Left renal pelvis (tissue), 4 donors: ENCODE measurements at places on chromosomes 2 and 18. TPM values are rescaled to one million over a fixed set of nuclear protein-coding genes. Genes with fewer than 3 reads are reported as not detected.
A peak's percentile ranks its signal among the peaks of the same experiment; 100 is the strongest.

GRCh38 chr18:13175266-13175665 lies 43.3 kb upstream of the LDLRAD4 start:
- no peak for DNase-seq

DNA sequence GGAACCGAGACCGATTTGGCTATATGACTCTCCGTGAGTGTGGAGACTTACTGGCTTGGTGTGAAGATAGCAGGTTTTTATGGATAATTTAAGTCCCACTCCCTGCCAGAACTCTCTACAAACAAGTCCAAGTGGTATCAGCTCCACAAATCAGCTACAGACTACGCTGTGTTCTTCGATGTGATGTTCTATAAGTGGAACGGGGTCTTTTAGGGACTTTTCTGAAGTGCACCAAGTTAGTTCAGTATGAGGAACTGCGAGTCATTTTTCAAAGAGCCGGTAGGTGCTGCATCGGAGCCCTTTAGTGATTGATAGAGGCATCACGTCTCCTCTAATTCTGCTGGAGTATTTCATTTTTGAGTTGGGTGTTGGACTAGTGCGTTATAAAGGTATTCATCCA lies 107.1 kb downstream of the TSHZ1 start:
- DNase-seq, result no peak

- DNase-seq, result no peak
Observed at GRCh38 chr2:102753563-102754159, 8.2 kb upstream of the TMEM182 start.

DNA sequence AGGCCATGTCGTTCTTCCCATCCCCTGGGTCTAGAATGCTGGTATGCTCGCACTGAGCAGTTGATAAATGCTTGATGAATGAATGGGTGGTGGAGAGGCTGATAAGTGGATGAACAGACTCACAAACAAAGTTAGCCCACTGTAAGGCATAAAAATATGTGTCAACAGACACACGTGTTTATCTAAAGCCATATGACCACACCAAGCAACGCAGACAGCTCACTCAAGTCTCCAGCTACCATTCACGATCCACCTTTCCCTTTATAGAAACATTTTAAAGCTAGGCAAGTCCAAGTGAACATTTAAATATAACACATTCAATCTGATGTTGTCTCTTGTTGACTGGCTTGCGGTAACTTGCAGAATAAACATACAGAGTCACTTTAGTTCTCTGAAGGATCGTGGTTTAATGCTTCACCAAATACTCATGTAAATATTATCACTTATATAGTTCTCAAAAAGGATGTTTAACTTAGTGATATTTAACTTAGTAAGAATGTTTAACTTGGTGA lies 105.5 kb downstream of the NOL10 start:
- no peak for DNase-seq

GRCh38 chr2:179773986-179774385 lies 87.4 kb downstream of the ZNF385B start:
- DNase-seq, result no peak

DNA sequence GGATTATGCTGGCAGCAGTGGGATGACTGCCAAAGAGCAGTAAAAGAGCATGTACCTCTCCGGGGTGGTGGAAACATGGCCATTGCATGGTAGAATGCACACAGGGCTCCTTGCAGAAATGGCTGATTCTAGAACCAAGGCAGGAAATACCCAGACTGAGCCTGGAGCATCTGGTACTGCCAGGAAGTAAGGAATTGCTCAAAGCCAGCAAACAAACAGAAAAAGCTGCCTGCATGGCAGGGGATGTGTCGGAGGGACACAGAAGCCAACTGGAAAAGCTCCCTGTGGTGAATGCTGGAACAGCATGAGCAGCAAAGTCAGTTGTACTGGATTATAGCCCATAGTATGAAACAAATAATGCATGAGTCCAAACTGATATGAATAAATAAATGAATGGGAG lies 78.0 kb upstream of the NFATC1 start:
- DNase-seq, result no peak

- no peak for DNase-seq
Observed at GRCh38 chr2:86221066-86221684, 21.9 kb downstream of the MRPL35 start.

DNA sequence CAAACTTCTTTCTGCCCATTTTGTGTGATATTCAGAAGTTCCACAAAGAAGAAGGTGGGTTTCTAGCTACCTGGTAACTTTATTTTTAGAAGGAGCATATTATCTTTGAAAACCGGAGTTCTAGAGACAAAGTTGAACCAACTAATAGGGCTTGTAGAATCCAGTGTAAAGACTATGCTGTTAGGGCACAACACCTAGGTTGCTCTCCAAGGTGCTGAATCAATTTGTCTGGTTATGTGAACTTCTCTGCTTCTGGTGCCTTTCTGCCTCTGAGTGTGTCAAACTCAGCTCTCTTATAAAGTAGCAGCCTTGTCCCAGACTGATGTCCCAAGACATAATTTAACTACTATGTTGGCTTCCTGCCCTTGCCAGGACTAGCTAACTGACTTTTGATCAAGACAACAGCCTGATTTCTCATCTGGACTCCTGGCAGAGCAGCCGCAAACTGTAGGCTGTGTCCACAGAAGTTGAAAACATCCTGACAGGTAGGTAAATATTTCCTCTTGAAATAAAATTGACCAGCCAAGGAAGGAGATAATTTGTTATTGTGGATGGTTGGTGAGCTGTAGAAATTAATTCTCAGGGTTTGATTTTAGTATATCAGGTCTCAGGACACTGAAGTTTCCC lies 119.4 kb downstream of the CYRIA start:
- DNase-seq, result peak; percentile 74

DNA sequence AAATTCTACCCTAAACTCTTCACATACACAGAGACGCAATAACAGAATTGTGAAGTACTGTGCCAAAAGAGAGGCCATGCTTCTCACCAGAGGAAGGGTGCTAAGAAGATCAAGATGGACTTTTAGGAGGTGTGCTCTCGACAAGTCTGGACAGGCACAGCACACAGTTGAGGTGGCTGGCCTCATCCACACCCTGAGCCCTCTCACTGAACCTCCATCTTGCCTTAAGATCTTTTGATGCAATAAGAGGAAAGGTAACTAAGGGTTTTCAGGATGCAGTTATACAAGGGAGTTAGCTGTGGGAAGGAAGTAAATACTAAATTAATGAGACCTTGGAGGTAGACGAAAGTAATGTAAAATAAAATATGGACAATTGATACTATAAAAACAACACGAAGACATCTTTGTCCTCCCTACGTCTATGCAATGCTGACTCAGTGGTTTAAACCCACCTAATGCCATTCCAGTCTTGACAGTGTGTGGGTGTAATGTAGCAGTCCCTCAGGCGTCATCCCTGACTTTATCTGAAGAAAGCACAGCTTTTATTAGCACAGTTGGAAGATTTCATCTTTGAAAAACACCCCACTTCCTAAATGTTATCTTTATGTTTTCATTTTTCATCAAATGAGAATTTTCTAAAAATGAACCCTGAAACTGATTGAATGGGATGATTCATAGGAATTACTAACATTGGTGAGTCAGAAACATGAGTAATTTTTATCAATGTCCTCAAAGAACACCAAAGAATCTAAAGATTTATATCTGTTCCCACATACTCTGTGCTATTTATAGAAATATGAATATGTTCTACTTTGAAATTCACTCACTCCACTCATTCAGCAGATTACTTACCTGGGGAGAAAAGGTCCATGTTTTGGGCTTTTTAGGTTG lies 34.0 kb upstream of the MALL start:
- no peak for DNase-seq

DNA sequence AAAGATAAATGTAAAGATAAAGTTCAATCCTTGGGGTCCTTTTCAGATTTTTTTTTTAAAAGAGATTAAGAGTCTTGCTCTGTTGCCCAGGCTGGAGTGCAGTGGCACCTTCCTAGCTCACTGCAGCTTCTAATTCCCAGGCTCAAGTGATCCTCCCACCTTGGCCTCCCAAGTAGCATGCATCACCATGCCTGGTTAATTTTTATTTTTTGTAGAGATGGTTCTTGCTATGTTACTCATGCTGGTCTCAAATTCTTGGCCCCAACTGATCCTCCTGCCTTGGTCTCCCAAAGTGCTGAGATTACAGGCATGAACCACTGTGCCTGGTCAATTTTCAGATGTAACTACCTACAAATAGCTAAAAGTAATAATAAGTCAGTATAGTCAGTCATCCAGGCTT lies 21.1 kb downstream of the NFE2L2 start:
- no peak for DNase-seq

- no peak for DNase-seq
Observed at GRCh38 chr2:181165199-181165868, 184.9 kb downstream of the UBE2E3 start.

DNA sequence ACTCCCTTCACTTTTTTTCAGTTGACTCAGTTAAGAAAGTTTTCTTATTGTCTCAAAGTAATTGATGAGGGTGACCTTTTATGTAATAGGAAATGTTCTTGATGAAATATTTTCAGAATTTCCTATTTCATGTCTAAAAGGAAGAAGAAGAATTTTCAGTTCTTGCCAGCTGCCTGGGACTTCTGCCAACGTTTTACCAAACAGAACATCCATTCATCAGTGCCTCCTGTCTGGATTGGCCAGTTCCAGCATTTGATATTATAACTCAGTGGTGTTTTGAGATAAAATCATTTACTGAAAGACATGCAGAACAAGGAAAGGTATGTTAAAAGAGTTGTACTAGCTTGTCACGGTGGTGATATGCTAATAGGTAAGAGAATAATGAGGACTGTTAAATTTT lies 104.7 kb upstream of the MYO3B start:
- no peak for DNase-seq

DNA sequence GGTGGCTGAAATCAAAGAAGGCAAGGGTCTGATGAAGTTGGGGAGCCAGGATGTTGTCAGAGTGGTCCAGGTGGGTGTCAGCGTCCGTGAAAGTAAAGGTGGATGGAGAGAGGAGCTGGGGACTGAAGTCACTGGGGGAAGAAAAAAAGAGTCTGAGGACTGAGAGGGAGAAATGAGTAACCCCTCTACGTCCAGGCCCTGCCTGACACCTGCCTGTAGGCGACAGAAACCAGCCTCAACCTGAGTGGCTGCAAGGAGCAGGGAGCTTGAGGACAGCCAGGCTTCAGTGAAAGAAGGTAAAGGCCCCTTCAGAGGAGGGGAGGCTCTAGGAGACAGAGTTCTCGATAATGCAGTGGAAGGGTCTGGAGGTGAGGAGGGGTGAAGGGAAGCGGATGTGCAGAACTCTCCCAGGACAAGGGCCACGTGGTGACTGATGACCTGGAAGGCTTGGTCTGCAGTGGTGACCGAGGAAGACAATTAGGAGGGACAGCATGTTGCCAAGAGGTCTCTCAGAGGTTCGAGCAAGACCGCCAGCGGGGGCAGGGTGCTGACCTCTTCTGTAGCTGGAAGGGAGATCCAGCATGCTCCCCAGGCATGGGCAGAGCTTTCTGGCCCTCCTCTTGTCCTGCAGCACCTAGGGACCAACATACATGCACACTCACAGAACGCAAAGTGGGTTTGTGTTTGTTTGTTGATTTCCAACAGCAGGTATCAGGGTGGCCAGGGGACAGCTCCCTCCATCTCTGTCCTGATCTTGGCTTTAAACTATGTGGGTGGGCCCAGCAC lies 86.6 kb upstream of the TMEM247 start:
- DNase-seq, result no peak

- no peak for DNase-seq
Observed at GRCh38 chr18:62070302-62070701, 116.6 kb downstream of the PIGN start.

DNA sequence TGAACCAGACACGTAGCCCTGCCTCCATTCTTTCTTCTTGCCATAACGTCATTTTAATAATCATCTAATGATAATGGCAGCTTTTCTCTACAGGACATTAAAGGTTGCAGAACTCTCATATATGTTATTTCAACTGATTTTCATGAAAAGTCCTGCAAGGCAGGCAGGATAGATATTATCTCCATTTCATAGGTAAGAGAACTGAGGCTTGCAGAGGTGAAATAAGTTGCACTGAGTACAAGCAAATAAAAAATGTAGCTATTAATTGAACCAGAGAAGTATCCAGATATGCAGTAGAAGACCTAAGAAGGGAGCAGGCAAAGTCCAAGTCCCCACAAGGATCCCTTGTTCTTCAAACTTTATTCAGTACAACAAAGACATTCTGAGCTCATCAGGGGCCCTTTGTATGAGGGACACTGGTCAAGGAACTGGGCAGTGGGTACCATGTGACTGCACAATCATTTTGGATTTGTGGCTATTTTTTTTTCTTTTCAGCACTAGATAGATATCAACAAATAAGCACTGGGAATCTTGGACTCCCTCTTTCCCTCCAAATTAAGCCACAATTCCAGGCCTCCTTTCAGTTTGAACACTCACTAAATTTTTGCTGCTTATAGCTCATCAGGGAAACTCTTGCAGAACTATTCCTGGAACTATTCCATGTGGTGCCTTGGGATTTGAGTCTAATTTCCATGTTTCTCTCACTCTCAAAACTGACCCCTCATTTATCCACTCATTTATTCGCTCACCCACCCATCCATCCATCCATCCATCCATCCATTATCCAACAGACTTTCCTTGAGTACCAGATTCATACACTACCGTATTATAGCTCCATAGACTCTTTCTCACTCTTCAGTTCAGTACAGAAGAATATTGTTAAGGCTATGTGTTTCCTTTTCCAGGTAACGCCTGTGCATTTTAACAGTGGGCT lies 44.6 kb downstream of the APOB start:
- no peak for DNase-seq

- no peak for DNase-seq
Observed at GRCh38 chr2:71643674-71644357, 190.5 kb downstream of the DYSF start.

DNA sequence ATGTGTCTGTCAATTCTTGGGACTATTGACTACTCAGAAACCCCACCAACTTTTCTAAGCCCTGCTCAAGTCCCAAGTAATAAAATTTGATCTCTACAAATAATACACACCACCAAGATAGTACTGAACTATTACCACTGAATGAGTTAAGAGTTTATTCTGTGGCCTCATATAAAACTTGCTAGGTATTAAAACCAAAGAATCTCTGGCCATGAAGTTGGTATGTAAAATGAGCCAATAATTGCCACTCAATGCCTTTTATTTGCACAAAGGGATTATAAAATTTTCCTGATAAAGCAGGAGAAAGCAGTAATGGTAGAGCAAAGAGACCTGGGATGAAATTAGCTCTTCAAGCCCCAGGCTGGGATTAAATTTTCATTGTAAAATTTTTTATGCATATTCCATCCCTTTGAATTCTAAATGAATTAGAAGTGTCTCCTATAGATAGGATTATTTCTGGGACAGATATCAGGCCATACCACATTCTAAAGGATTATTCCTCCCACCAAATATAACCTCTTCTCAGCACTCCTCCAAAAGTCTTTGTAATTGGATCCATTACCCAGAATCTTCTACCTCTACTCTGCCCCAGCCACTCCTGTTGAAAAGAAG lies 450.5 kb upstream of the ACVR2A start:
- no peak for DNase-seq

- DNase-seq, result no peak
Observed at GRCh38 chr2:188668017-188668680, 306.0 kb upstream of the COL3A1 start.

The LIMS3 gene
- 3.6 TPM for polyA plus RNA-seq

The AKAIN1 gene
- polyA plus RNA-seq, result not detected

The RNF144A gene
- polyA plus RNA-seq, result 79.3 TPM

The SLC5A6 gene
- 48.4 TPM for polyA plus RNA-seq

The SERPINB7 gene
- 0.92 TPM for polyA plus RNA-seq

The GKN1 gene
- polyA plus RNA-seq, result not detected

The NOL4 gene
- polyA plus RNA-seq, result 1.7 TPM
